Effector memory CD8-positive, alpha-beta T cell (primary cell): ENCODE measurements at places on chromosomes 5 and 9.
A peak's percentile ranks its signal among the peaks of the same experiment; 100 is the strongest.

DNA sequence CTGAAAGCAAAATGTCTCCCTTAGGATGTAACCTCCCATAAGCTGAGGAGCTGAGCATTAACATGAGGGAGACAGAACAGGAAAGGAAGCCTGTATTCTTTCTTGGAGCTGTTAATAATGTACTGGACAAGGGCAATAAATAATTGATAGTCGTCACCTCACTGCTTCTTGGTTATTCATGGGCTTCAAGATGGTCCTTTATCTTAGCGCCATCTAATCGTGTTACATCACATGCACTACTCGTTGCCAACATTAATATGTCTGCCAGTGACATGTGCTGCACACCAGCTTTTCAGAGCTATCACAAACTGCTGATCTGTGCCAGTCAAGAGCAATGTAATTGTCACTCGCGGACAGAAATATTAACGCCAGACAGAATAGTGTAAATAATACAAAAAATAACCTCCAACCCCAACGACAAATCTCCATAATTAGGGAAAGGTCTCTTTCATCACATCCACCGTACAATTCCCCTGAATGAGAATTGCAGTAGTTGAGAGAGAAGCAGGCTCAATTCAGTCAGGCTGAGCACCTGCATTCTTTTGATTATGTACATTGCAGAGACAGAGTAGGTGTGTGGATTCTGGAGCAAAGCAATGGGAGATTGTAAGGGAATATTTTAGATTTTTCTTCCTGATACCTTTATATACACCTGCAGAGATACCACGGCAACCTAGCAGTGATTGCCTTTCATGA is 267.1 kb downstream of the SPATA31D1 start:
- DNase-seq, result no peak

GRCh38 chr5:175815126-175815913 is 56.1 kb upstream of the CPLX2 start:
- no peak for DNase-seq

GRCh38 chr5:102758576-102758975 is 3.5 kb downstream of the PAM start:
- DNase-seq, result no peak

DNA sequence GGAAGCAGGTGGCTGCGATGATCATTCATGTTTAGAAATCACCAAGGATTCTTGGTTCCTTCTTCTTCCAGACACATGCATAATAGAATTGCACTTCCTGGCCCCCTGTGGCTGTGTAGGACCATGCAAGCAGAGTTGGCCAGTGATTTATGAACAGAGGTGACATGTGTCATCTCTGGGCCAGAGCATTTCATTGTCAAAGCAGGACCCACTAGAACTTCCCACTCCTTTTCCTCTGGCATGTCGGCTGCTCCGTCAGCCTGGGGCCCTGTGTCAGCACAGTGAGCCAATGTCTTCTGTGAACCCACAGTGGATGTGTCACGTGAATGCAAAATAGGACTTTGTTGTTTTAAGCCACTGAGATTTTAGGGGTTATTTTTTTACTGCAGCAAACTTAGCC is 59.2 kb downstream of the HSD17B3 start:
- DNase-seq, result no peak

DNA sequence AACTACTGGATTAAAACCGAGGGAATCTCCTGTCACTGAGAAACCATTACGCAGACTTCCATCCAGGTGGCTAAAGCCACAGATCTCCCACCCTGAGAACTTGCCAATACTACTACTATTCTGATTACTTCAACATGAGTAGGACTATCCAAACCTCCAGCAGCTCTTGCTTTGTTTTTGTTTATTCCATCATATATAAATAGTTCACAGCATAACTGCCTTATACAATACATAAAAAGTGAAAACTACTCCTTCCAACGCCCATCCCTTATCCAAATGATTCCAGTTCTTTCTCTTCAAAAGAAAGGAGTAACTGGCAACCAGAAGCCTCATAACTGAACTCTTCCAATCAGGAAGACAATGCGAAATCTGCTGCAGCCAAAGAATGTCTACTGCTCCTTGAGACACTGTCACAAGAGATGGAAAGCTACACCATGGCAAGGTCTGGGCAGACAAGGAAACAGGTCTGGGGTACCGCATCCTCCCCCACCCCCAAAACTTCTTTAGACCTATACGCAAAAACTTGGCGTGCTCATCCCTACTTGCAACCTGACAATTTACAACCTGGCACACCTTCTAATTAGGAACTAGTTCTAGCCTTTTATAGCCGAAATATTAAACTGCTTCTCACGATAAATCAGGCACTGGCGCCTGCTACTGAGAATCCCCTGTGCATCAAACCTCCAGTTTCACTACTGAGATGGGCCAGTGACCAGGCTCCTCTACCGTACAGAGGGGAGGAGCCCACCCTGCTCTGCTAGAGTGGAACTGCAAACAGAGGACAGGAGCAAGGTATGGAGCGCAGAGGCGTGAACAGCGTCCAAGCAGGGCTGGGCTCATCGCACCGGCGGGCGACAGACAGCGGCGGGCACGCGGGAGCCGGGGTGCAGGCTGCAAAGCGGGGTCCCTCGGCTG is 986 bp downstream of the PLPP1 start:
- no peak for DNase-seq

GRCh38 chr5:168339109-168339771 is 47.8 kb downstream of the WWC1 start:
- DNase-seq, result no peak

DNA sequence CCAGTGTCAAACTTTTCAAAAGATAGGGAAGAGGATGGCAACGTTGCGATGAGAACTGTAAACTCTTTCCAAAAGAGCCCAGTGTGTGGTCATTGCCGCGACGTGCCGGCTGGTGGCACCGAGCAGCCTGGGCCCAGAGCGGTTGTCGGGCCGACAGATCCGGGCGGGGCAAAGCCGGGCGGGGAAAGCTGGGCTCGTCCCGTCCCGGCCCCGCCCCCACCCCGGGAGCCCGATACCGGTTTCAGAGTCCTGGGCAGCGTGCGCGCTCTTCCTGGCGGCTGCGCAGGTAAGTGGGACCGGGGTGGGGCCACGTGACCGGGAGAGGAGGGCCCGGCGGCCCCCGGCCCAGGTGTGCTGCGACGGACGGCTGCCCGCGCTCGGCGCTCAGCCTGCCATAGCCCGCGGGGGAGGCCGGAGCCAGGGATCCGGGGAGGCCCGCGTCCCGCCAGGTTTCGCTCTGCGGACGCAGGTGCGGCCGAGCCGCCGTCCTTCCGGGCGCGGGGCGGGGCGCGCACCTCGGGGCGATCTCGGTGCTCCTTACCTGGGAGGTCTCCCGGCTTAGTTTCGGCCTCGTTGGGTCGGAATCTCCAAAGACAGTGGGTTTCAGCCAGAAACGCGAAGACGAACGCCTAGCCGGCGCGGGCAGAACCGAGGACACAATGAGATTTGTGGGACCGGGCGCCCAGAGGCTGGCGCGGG is at the start of gene MARVELD2:
TSS of gene MARVELD2 (plus strand) at position 232 of the 699 bp plus-strand sequence. CDS start 4,270 bp downstream, outside the sequence.
- peak; percentile 11 for DNase-seq

DNA sequence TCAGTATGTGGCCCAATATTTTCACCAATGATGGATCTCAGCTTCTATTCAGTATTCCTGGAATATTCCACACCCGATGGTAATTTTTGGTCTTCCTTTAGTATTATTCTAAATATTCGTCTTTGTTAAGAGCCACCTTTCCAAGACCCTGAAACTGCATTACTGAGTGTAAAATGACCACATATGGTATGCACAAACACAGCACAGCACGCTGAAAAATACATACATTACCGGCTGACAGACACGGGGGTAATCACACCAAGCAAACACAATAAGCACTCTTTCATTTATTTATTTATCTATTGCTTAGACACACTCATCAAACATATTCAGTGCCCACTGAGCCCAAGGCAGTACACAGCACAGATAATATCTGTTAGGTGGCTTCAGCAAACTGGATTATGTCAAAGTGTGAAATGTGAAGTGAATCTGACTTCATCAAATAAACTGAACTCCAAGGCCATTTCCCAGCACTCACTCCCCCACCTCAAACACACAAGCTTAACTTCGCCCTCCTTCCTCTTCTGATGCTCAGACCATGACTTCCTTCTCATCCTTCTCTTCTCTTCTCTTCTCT is 1637.8 kb upstream of the C9orf72 start:
- DNase-seq, result no peak

GRCh38 chr5:113166852-113167366 is 190.3 kb downstream of the DCP2 start:
- no peak for DNase-seq

DNA sequence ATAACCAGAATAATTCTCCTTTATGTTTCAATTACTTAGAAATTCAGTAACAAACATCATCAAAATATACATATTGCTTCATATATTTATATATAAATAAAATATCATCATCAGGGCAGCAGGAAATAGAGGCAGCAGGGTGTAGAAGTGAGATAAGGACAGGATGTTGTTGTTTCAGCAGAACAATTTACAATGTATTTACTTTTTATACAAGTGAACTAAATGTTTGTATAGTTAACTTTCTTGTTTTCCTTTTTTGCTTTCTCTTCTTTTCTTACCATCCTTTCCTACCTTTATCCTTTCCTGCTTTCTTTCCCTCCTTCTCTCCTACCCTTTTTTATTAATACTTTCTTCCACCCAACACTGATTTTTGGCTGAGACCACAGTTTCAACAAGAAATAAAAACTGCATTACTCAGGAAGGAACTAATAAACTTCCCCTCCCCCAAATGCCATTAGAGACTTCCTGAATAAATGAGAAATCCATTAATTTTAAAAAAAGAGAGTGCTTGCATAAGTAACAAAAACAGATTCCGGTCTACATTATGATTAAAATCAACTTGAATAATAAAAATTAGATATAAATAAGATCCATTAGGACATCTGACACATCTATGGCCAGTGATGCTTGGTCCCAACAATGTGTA is 159.8 kb upstream of the ACOT12 start:
- no peak for DNase-seq

GRCh38 chr9:3006851-3007250 is 163.0 kb upstream of the PUM3 start:
- no peak for DNase-seq
